Breast epithelium (tissue), 4 donors: ENCODE measurements at places on chromosomes 1 and 21. TPM values are rescaled to one million over a fixed set of nuclear protein-coding genes. Genes with fewer than 3 reads are reported as not detected.

DNA sequence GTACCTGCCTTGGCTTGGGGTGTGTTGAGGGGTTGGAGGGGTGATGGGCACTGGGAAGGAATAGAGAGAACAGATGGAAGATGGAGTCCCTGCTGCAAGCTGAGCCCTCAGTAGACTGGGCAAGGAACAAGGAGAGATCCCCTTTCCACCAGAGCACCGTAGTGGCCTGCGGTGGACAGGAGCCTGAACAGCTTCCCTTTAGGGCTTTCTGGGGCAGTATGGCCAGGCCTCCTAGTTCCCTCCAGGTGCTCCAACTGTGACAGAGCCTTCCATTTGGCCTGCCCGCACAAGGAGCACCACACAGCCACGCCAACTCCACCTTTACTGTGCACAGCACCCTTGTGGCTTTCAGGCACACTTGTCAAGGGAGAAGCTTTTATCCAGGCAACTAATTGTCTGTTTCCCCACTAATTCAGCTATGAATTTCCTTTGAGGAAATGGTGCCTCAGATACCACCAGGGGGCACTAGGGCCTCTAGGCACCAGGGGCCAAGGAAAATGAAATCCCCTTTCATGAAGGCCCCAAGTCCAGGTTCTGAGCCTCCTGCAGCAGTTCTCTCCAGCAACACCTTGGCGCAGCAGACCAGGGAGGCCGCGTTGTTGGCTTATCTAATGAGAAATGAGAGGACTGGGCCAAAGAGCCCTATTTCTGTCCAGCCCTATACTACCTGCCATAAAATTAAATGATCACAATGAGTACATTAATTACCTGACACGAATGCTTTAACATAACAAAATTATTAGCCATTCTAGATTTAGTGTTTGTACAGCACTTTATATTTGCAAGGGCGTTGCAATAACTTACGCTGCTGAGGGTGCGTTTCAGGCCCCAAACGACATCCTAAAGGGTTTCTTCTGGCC, 23.1 kb upstream of the ERI3 start:
- no peak overlapping the region for H3K4me3 ChIP-seq
- no peak overlapping the region for H3K27ac ChIP-seq
- H3K36me3 ChIP-seq = no peaks in the 10 kb centered on the region
- DNase-seq = no peak
- H3K27me3 ChIP-seq = no peaks in the 10 kb centered on the region

GRCh38 chr1:180947901-180948640, 35.4 kb downstream of the KIAA1614 start:
- H3K4me3 ChIP-seq = no peak overlapping the region
- H3K27me3 ChIP-seq = no peaks in the 10 kb centered on the region
- peak; percentile 66 for DNase-seq
- no peaks in the 10 kb centered on the region for H3K36me3 ChIP-seq
- no peak overlapping the region for H3K27ac ChIP-seq

DNA sequence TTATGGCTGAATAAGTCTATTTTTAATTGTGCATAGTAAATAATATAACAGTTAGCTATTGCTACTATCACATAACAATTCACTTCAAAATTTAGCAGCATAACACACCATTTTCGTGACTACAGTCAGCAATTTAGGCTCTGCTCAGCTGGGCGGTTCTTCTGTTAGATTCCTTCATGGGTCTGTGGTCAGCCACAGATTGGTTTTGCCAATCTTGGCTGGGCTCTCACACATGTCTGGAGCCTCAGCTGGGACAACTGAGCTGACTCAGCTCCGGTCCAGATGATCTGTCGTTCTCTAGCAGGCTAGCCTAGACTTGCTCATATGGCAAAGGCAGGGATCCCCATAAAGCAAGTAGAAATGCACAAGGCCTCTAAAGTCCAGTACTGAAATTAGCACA, 15.1 kb upstream of the CDC42BPA start:
- no peaks in the 10 kb centered on the region for H3K4me1 ChIP-seq
- DNase-seq = no peak
- H3K27ac ChIP-seq = no peak overlapping the region
- no peaks in the 10 kb centered on the region for H3K36me3 ChIP-seq

DNA sequence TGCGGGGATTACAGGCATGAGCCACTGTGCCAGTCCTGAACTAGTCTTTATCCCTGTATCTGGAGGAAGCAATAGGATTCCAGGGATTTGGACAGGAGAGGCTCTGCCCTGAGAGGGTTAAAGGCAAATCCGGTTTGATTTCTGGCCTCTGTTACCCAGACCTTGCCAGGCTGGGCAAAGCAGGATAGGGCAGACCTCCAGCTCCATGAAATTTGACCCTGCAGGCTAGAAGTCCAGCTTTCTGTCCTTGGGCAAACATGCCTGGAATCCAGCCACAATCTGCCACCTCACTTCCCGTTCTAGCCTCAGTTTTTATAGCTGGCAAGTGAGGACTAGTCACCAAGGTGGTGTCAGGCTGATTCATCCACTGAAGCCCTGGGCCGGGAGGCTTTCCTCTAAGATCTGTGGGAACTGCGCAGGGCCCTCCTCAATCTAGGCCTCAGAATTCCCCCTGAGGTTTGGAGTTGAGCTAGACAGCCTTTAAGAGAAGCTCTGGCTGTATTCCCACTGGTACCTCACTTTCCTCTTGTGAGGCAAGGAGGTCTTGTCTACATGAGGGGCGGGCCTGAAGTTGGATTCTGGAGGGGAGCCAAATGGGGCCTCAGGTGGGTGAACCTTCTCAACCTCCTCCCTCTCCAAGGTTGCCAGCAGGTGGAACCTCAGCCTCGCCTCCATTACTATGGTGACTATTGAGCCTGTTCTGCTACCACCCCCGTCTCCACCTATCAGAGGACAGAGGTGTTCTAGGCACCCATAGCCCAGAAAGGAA, 7.0 kb upstream of the P3R3URF start:
- H3K27ac ChIP-seq = peak overlapping the region; percentile 91
- H3K4me3 ChIP-seq = no peak overlapping the region
- peak; percentile 81 for DNase-seq

GRCh38 chr1:151408891-151409290, 9.5 kb downstream of the PSMB4 start:
- peaks cover 20% of the 10 kb centered on the region for H3K36me3 ChIP-seq
- no peak for DNase-seq
- no peak overlapping the region for H3K27ac ChIP-seq

DNA sequence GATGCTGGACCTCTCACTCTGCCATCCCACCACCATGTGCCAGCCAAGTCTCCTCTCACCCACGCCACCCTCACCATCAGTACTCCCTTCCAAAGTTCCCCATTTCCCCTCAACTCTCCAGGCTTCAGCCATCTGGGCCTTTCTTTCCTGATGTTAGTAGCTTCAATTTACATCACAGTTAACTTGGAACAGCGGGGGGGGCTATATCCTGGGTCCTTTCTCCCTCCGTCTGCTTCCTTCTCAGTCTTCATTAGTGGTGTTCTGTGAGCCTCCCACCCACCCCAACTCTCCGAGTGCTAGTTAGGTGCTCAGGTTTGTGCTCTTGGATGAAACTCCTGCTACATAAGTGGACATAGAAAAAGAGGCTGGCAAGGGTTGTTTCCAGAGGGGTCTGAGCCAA, 31.9 kb downstream of the KCNC4 start:
- no peaks in the 10 kb centered on the region for H3K27me3 ChIP-seq
- DNase-seq = peak; percentile 22
- no peak overlapping the region for H3K27ac ChIP-seq

- H3K4me3 ChIP-seq = no peak overlapping the region
- no peaks in the 10 kb centered on the region for H3K36me3 ChIP-seq
- H3K4me1 ChIP-seq = peaks cover 22% of the 10 kb centered on the region
- no peaks in the 10 kb centered on the region for H3K27me3 ChIP-seq
- no peak overlapping the region for H3K27ac ChIP-seq
- no peak for DNase-seq
These were observed 64.8 kb downstream of the PRDM2 start for GRCh38 chr1:13764588-13765332.

GRCh38 chr1:245010018-245010614, 144.7 kb upstream of the KIF26B start:
- H3K4me3 ChIP-seq = no peak overlapping the region
- DNase-seq = no peak
- H3K27ac ChIP-seq = no peak overlapping the region
- H3K27me3 ChIP-seq = no peaks in the 10 kb centered on the region

DNA sequence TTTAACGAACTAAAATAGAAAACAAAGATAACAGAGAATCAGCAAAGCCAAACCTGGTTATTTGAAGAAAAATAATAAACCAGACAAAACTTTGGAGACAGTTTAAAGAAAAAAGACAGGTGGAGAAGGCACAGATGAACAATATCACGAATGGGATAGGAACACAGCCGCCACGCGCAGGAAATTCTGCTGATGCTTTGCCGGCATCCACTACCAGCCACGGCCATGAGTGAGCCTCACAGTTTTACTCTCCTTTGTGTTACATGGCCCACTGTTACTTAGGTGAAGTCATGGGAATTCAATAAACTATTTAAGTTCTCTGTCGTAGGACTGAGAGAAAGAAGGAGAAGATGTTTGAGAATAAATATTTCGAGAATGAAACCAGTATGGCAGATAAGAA, 503.4 kb downstream of the TTLL7 start:
- no peaks in the 10 kb centered on the region for H3K36me3 ChIP-seq
- no peaks in the 10 kb centered on the region for H3K27me3 ChIP-seq
- H3K4me1 ChIP-seq = no peaks in the 10 kb centered on the region
- H3K27ac ChIP-seq = no peak overlapping the region
- no peak overlapping the region for H3K4me3 ChIP-seq

DNA sequence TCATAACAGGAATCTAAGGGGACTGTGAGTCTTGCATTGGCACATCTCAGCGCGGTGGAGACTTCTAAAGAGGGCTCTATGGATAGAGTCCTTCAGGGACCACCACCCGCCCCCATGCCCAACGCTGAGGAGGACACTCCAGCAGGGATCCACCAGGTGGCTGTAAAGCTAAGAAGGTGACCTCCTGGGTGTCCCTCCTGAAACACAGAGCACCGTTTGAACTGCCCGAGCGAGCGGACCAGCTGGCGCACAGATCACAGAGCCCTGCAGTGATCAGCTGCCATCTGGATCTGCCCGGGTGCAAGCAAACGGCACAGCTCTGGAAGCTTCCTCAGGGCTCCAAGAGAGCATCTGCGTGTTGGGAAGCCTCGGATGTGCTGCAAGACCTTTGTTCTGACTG, 51.3 kb upstream of the LYST start:
- no peaks in the 10 kb centered on the region for H3K27me3 ChIP-seq
- H3K36me3 ChIP-seq = no peaks in the 10 kb centered on the region
- H3K27ac ChIP-seq = peak overlapping the region; percentile 86
- DNase-seq = no peak

DNA sequence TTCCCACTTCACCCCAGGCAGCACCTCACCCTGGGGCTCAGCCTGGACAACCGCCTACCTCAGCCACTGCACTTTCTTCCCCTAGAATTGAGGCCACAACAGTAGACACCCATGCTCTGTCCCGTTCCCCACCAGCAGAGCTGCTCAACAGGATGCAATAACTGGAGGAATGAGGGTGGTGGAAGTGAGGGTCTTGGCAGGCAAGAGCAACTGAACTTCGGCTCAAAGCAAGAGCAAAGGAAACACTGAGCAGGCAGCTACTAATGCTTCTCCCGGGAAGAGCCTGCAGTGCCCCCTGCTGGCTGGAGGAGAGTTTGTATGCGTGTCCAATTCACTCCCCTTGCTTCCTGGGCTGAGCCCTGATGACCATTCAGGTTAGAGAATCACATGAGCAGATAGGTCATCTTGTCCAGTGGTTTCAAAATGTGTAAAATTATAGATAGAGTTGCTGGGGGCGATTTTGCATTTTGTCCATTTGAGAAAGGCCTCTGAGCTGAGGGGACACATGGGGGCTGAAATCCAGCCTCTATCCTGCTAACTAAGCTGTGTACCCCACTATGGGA, 13.9 kb downstream of the NT5C1A start:
- no peak overlapping the region for H3K27ac ChIP-seq
- no peaks in the 10 kb centered on the region for H3K27me3 ChIP-seq
- no peak overlapping the region for H3K4me3 ChIP-seq
- H3K4me1 ChIP-seq = no peaks in the 10 kb centered on the region
- H3K36me3 ChIP-seq = no peaks in the 10 kb centered on the region
- DNase-seq = no peak

KRTAP10-2 gene
- total RNA-seq = not detected

EDARADD gene
- total RNA-seq = 20.3 TPM

ALX3 gene
- 0.80 TPM for total RNA-seq

FNDC5 gene
- 0.59 TPM for total RNA-seq
